Stimulated activated CD8-positive, alpha-beta memory T cell treated with anti-CD3 and anti-CD28 coated beads, Interleukin-15, amount 100 ng/mL, for 4 hours (primary cell): ENCODE measurements at places on chromosomes 4 and X.

GRCh38 chr4:10421344-10422055 lies 35.7 kb downstream of the ZNF518B start:
- no peak for DNase-seq

- no peak for DNase-seq
Measured at GRCh38 chr4:125765941-125766340, 451.2 kb downstream of the FAT4 start.

- no peak for DNase-seq
Measured at GRCh38 chrX:88425739-88426138, 321.3 kb upstream of the CPXCR1 start.

DNA sequence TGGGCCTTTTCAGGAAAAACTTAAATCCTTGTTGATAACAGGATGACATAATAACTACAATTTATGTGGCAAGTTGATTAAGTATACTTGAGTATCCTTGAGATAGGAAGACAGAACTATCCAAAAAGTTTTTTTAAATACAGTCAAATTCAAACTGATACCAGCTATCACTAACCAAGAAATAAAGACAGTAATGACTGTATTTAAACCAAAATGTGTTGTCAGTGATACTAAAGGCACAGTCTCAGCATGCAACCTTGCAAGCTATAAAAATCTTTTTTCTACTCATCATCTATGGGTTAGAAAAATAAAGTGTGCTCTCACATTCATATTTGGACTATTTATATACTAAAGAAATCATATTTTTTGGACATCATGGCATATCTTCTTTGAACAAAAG lies 64.7 kb downstream of the PAPSS1 start:
- no peak for DNase-seq

GRCh38 chrX:16223385-16223784 lies 56.1 kb downstream of the MAGEB17 start:
- DNase-seq, result no peak

DNA sequence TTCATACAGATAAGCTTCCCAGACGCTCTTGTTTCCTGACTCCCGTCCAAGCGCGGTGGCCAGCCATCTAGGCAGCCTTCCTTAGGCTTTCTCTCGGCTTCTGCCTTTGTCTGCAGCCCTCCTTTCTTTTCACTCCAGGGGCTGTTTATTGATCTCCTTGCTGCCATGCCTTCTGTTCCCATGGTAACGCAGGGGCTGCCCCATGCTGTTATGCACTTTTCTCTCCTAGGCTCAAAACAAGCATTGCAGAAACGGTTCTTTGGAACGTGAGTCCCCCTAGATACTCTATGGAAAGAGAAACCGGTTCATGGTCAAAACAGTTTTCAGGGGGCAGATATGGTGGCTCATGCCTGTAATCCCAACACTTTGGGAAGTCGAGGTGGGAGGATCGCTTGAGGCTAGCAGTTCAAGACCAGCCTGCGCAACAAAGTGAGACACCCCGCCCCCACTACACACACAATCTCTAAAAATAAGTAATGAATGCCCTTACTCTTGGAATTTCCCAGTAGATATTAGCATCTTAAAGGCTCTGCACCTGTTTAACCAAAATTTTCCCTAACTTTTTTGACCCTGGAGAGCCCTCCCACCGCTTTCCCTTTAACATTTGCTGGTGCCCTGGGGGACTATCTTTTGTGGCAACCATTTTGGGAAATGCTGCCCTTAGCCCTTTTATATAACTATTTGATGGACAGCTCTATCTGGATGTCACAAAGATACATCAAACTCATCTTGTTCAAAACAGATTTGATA lies 53.9 kb upstream of the ZNF157 start:
- DNase-seq, result no peak

GRCh38 chr4:26207631-26208030 lies 113.2 kb upstream of the RBPJ start:
- no peak for DNase-seq

DNA sequence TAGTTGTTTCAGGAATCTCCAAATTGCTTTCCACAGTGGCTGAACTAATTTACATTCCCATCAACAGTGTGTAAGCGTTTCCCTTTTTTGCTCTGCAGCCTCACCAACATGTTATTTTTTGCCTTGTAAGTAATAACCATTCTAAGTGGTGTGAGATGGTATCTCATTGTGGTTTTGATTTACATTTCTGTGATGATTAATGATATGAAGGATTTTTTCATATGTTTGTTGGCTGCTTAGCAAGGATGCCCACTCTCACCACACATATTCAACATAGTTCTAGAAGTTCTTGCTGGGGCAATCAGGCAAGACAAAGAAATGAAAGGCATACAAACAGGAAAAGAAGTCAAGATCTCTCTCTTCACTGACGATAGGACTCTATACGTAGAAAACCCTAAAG lies 472.4 kb downstream of the ZNF674 start:
- DNase-seq, result no peak

DNA sequence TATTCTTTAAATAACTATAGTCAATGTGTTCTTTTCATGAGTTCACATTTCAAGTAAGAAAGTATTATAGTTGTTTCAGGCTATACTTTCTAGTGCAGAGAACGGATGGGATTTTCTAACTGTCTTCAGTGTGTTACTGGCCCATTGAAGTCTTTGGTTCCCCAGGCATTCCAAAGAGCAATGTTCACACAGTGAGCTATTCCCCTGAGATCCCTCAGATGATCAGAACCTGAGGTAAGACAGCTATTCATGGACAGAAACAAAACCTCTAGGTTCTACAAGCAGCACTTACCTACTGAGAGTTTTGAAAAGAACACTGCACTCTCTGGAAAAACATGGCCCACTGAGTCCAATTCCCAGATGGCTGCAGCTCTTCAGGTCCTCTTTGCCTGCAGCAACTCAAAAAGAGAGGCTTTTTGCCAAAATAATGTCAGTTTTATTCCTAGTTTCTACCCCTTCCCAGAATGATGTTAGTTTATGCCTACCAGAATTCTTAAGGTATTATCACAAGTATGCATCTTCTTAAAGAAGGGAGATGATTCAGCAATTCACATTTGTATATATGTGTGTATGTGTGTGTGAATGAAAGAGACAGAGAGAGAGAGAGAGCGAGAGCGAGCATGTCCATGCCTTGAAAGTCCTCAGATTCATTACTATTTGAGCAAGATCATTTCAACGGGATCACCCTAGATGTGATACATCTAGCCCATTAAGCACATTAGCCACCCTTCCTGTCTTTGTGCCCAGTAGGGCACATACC lies 146.1 kb downstream of the PDHA2 start:
- no peak for DNase-seq

DNA sequence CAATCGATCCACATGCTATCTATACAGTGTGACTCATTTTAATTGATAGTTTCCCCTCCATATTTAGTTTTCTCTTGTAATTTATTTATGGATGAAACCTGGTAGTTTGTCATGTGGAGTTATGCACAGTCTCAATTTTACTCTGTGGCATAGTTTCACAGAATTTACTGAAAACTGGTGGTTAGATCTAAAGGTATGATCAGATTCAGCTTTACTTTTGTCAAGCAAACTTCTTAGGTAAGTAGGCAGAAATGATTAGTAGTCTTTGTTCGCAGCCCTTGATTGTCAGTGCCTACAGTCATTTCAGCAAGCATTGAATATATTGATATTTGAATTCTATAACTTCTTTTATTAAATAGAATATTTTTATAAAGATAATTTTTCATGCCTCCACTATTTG lies 2.5 kb downstream of the ADD1 start:
- DNase-seq, result no peak

DNA sequence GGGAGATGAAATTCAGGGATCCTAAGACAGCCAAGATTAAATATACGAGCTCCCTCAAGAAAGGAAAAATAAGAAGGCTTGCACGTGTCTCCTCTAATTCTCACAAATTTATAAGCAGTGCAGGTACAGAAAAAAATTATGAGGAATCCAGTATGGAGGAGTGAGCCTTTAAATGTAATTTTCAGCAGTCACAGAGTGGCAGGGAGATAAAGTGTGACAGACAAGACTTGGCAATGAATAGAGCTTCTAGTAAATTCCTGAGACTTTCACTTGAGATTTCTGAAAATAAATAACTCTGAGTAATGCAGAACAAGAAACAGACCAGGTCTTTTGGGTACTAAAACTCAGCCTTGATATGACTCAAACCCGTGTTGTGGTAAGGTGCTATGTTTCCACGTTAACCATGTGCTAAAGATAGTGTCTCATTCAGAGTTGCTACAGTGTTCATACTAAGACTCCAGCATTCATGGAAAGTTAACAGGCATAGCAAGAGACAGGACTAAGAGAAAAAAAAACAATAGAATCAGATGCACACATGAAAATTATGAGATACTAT lies 119.8 kb downstream of the SPOCK3 start:
- DNase-seq, result no peak

- DNase-seq, result no peak
Measured at GRCh38 chr4:3644849-3645627, 112.8 kb upstream of the LRPAP1 start.

GRCh38 chr4:25807102-25807728 lies 55.6 kb downstream of the SEL1L3 start:
- DNase-seq, result no peak

GRCh38 chrX:320126-320783 lies 1.7 kb upstream of the GTPBP6 start:
- DNase-seq, result no peak

DNA sequence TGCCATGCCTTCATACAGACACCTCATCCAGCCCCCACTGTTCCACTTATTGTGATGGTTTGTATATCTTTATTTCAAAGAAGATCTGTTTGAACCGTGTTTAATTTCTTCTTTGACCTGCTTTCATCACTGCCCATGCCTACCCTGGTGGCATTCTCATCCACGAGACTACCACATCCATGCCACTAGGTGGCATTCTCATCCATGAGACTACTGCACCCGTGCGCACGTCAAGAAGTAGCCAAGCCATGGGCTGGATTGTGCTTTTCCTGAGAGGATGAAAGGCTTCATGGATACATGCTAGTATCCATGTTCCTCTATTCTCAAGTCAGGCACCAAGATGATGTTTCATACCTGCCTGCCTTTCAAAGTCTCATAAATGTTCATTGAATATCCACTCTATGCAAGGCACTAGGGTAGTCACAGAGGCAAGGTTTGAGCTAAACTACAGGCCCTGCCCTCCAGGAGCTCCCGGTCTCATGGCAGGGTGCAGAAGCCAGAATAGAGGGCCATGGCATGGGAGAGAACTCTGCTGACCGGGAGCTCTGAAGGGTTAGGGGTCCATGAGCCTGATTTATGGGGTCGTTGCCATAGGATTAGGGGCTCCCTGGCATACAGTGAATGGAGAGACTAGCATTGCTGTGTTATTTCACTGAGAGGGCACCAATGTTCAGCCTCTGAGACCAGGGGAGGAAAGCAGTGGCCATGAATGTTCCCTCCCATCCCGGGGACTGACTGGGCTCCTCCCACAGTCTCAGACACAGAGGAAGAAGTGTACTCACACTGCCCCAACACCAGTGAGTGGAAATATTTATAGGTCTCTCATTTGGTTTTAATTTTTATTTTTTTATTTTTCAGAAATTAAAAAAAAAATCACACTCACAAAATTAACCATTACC lies 24.8 kb upstream of the EOLA2 start:
- DNase-seq, result no peak

- DNase-seq, result no peak
Measured at GRCh38 chrX:13013363-13014110, 30.9 kb downstream of the FAM9C start.
